ENCODE measurements at places on chromosomes 1 and 21.
A peak's percentile ranks its signal among the peaks of the same experiment; 100 is the strongest.

DNA sequence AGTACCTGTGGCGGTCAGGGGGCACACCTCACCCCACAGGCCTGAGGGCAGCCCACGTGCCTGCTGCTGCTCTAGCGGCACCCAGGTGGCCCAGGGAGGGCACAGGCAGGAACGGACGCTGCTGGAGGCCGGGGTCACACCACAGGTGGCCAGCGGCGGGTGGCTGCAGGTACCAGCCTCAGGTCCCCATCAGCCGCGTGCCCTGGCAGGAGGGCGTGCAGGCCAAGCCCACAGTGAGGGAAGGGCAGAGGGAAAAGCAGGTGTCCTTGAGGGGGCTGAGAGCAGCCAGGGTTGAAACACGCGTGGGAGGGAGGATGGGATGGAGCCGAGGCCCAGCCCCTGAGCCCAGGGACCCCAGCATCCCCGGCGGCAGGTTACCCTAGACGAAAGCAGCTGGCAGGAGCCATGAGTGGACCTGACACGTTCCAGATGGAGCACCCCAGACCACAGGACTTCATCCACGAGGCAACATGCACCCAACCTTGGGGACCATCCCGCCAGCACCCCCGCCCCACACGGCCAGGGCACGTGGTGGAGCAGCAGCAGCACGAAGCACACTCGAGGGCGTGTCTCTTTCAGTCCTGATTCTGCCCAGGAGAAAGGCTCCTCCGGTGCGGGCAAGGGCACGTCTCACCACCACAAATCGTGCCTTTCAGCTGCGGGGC lies 3.7 kb downstream of the SLC19A1 start:
- DNase-seq, result no peak

DNA sequence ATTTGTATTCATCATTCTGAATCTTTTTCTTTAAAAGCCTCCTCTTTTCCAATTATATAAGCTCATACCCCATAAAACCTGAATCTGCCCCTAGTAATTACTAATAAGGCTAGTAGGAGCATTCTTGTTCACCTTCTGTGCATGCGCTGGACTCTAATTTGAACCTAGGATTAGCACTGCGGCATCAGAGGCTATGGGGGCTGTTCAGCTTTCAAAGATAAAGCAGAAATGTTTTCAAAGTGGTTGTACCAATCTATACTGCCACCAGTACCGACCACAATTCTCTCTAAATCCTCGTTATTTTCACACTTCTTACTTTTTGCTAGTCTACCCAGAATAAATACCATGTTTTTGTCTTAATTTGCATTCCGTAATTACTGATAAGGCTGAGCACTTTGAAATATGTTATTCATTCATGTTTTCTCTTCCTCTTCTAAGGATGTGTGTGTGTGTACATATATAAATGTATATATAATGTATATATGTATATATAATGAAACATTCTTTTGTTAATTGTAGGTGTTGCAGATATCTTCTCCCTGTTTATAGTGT lies 1.6 kb upstream of the DDX59 start:
- no peak for DNase-seq

DNA sequence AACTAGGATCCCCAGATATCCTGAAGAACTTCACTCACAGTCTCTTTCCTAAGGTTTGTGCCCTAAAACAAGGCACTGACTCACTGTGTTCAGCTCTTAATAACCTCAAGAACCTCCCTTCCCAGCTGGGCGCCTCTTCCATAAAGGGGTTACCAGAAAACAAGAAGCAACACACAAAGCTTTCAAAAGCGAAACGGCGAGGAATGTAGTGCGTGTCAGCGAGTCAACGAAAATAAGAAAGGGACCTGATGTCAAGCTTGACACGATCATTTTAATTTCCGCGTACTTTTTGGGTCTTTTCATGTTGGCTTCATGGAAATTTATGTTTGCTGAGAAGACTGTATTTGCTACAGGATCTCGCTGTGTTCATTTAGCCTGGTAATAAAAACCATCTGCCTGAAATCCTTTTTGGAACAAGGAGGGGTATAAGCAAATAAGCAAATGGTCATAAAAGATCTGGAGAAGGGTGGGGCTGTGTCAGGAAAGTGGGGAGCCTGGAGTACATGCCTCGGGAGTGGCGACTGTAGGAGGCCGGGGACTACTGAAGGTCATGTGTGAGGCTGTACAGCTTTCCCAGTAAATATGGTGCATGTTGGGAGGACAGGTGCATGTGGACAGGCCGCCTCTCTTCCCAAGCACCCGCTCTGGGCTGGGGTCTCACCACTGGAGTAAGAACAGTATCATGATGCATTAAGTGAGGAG lies 11.4 kb upstream of the CLDN14 start:
- peak; percentile 18 for DNase-seq

- DNase-seq, result no peak
These were observed 77.6 kb downstream of the DDR2 start for GRCh38 chr1:162709870-162710269.

GRCh38 chr1:195744256-195744655 lies 864.0 kb downstream of the KCNT2 start:
- DNase-seq, result no peak

- no peak for DNase-seq
These were observed 24.8 kb downstream of the COQ8A start for GRCh38 chr1:226964611-226965486.

- DNase-seq, result no peak
These were observed 1.0 kb downstream of the RER1 start for GRCh38 chr1:2392686-2393085.

- peak; percentile 68 for DNase-seq
These were observed 155.2 kb downstream of the DMRTA2 start for GRCh38 chr1:50268049-50268448.
